Stimulated activated CD4-positive, alpha-beta T cell treated with anti-CD3 and anti-CD28 coated beads, Interleukin-1b, Interleukin-23, amount 100 ng/mL, for 1 hour (primary cell): ENCODE measurements at places on chromosomes 7 and 10.

DNA sequence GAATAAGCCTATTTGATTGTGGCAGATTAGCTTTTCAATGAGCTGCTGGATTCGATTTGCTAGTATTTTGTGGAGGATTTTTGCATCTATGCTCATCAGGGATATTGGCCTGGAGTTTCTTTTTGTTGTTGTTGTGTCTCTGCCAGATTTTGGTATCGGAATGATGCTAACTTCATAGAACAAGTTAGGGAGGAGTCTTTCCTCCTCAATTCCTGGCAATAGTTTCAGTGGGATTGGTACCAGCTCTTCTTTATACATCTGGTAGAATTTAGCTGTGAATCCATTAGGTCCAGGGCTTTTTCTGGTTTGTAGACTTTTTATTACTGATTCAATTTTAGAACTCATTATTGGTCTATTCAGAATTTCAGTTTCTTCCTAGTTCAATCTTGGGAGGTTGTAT lies 43.4 kb upstream of the KLF14 start:
- no peak for DNase-seq

- DNase-seq, result no peak
Measured at GRCh38 chr7:46508583-46508982, 587.5 kb upstream of the IGFBP3 start.

GRCh38 chr7:26699766-26700165 lies 164.6 kb downstream of the SKAP2 start:
- no peak for DNase-seq

DNA sequence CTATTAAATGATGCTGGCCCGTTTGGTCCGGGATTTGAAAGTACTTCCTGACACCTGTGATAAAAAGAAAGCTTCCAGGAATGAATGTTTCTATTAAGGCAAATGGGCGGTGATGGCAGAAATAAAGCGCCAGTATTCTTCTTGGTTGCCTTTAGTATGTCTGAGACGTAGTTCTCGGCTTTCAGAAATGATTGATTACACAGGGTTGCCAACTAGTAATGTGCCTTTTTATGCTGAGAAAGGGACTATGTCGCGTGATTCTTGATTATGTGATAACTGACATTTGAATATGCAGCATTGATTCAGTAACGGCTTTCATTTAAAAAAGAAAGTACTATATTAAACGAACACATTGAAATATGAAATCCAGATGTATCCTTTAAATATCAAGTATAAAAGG lies 13.9 kb downstream of the ZRANB1 start:
- no peak for DNase-seq

- no peak for DNase-seq
Measured at GRCh38 chr7:20244334-20245120, 27.3 kb upstream of the MACC1 start.

DNA sequence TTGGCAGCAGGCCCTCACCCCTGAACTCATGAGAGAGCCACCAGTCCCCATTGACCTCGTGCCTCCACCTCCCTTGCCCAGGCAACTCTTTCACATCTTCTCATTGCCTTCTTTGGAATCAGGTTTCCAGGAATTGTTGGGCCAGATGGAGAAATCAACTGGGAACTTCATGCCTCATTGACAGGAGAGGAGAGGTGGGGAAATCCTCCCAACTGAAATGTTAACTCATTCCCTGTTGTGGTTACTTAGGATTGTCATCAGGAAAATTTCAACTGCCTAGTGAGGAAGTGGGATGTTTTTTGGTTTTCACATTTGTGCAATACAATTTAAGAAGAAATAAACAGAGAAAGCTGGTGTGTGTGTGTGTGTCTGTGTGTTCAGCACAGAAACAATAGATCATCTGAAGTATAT lies 106.6 kb upstream of the INHBA start:
- DNase-seq, result no peak

DNA sequence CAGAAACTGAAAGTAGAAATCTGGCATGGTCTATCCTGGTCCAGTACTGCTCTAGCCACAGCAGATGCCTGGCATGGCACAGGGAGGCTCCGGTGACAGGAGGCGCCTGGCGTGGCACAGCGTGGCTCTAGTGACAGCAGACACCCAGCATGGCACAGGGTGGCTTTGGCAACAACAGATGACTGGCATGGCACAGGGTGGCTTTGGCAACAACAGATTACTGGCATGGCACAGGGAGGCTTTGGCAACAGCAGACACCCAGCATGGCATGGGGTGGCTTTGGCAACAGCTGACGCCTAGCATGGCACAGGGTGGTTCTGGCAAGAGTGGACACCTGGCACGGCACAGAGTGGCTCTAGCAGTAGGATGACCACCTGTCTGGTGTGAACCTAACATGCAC lies 480.5 kb upstream of the FOXK1 start:
- no peak for DNase-seq

- no peak for DNase-seq
Measured at GRCh38 chr10:130054021-130054420, 56.6 kb downstream of the C10orf143 start.

DNA sequence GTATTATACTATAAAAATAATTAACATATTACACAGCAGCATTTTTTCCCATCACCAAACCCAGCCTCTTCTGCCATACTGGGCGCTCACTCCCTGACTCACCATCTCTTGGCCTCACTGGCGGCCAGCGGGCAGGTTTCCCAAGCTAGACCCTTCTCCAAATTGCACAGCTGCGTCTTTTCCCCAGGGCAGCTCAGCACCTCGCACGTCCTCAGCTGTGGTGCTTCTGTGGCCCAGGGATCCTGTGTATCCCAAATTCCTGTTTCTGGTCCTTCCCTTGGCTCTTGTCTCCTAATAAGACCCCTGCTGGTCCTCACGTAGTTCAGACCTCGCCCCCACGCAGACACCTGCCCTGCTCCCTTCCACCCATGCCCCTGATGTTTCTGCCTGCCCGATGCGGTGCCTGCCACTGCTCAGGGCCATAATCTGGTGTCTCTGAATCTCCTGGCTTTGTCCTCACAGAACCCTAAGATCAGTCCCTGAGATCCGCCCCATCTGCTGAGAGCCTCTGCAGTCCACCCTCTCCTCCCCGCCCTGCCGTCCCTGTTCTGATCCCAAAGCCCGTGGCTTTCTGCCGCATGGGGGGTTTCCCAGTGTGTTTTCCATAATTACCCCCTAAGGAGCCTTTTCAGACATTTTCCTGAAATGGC lies 290.1 kb downstream of the TCERG1L start:
- DNase-seq, result no peak

GRCh38 chr10:23412223-23412622 lies 26.7 kb upstream of the OTUD1 start:
- no peak for DNase-seq

DNA sequence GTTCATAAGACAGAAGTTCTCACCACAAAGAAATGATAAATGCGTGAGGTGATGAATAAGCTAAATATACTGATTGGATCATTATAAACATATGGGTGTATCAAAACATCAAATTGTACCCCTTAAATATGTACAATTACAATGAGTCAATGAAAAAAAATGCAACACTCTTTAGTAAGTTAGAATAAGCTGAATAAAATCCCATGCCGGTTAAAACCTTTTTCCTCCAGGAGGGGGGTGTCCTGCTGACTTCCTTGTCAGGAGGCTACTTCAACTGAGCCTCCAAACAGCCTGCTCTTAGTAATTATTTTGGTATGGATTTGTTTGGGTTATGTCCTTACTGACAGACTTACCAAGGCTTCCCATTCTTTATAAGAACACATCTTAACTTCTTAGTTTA lies 649.1 kb downstream of the INHBA start:
- DNase-seq, result no peak

GRCh38 chr10:31864834-31865518 lies 63.7 kb downstream of the ARHGAP12 start:
- DNase-seq, result no peak

- DNase-seq, result no peak
Measured at GRCh38 chr7:38756521-38756920, 125.3 kb upstream of the AMPH start.
